Esophagus squamous epithelium (tissue), 5 donors: ENCODE measurements at places on chromosomes 1 and 21. TPM values are rescaled to one million over a fixed set of nuclear protein-coding genes. Genes with fewer than 3 reads are reported as not detected.

Gene LCE1D
- not detected for total RNA-seq

Gene CFAP107
- total RNA-seq = not detected

Gene B3GALNT2
- 29.9 TPM for total RNA-seq

Gene TCP10L
- total RNA-seq = 0.19 TPM

Gene ANKRD34A
- total RNA-seq = 0.67 TPM

Gene CNST
- total RNA-seq = 9.4 TPM

Gene FMOD
- total RNA-seq = 12.3 TPM

Gene VASH2
- total RNA-seq = 1.3 TPM

Gene TMEM82
- total RNA-seq = not detected

Gene RGS13
- 0.06 TPM for total RNA-seq

Gene GJA8
- not detected for total RNA-seq

Gene TMEM240
- total RNA-seq = 2.7 TPM

Gene RAB7B
- 19.3 TPM for total RNA-seq

- no peak for DNase-seq
Observed at GRCh38 chr1:75426688-75427087, 184.2 kb downstream of the SLC44A5 start.

GRCh38 chr1:217614200-217614712 lies 16.6 kb downstream of the GPATCH2 start:
- no peak for DNase-seq

GRCh38 chr1:53508991-53509666 lies 49.9 kb downstream of the DMRTB1 start:
- no peak for DNase-seq

- DNase-seq = peak; percentile 30
Observed at GRCh38 chr1:207848234-207848633, 62.7 kb downstream of the CD34 start.

DNA sequence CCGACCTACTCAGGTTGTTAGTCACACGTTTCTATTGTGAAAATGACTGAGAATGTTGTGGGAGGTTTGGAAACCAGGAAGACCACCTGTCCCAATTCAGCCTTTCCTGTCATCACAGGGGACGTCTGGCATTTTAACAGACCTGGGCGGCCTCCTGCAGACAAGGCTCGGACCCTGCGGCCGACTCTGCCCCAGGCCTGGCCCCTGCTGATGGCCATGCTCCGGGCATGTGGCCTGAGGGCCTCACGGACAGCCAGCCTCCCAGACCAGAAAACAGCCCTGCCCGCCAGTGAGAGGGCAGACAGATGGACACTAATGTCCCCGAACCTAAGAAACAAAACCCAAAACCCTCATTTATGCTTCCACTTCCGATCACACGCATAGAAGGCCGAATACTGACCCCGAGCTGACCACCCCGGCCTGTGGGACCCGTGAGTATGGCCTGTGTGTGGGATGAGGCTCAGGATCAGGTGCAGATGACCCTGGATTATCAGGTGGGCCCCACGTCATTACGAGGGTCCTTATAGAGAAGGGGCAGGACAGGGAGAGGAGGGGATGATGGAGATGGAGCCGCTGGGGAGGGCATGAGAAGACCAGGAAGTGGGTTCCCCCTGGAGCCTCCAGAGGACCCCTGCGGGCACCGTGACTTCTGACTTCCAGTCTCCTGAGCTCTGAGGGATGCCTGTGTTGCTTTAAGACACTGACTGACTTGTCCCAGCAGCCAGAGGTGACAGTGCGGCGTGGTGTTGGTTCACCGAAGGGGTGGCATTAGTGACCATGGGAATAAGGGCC lies 9.6 kb downstream of the COL18A1 start:
- DNase-seq = no peak

DNA sequence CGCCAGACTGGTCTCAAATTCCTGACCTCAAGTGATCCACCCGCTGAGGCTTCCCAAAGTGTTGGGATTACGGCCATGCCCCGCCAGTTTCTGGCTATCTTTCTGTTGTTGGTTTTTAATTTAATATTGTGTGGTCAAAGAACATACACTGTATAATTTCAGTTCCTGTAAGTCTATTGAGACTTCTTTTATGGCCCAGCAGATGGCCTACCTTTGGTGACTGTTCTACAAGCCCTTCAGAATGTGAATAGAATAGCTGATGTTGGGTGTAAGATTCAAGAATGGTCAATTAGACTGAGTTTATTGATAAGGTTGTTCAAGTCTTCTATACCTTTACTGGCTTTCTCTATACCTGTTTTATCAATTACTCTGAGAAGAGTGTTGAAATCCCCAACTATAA lies 10.7 kb downstream of the HES2 start:
- no peak for DNase-seq

DNA sequence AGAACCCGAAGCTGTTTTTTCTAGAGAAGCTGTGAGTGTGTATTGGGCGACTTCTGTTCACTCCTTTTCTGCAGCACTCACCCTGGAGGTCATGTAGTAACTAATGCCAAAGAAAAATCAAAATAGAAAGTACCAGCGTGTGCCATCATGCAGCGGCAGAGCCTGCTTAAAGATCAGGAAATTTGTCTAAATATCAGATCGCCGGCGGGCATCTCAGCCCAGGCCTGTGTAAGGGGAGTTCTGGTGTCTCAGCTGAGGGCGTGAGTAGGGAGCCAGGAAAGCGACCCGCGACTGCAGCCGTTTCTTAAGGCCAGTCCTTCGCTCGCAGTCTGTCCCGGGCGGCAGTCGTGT lies 768 bp downstream of the EDARADD start:
- DNase-seq = no peak

- DNase-seq = no peak
Observed at GRCh38 chr1:240946926-240947325, 335.0 kb upstream of the GREM2 start.

DNA sequence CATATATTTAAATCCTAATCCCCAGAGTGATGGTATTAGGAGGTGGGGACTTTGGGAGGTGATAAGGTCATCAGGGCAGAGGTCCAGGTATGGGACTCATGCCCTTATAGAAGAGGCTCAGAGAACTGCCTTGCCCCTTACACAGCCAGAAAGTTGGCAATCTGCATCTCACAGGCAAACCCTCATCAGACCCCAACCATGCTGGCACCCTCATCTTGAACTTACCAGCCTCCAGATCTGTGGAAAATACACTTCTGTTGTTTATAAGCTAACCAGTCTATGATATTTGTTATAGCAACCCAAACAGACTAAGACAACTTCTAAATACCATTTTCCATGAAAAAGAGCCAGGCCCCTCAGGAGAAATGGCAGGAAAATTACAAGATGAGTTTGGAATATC lies 69.3 kb upstream of the PRDX6 start:
- DNase-seq = no peak

DNA sequence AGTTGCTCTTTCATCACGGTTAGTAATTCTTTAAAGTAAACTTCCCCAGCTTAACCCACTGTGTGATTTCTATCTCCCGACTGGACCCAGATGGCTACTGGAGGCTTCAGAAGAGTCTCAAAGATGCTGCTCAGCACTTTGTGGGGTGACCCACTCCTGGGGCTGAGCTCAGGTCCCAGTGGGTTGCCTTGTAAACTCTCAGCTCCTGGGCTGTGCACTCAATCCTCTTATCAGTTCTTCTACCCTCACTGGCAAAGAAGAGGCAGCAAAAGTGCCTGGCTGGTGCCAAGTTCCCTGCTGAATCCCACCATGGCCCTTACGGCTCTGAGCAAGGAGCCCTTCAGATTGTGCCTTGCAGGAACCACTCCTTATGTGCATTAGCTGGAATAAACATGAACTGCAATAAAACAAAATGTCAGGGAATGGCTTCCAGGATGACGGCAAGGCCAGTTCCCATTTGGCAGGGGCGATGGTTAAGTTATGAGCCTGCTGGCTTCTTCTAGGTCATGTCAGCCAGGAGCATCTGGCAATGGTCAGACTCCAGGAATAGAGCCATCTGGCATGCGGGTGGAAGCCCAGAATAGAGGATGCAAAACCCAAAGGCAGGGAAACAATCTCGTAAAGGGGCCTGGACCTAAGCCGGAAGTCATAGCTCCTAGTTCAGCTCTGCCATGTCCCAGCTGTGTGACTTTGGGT lies 6.8 kb downstream of the MYOC start:
- no peak for DNase-seq

DNA sequence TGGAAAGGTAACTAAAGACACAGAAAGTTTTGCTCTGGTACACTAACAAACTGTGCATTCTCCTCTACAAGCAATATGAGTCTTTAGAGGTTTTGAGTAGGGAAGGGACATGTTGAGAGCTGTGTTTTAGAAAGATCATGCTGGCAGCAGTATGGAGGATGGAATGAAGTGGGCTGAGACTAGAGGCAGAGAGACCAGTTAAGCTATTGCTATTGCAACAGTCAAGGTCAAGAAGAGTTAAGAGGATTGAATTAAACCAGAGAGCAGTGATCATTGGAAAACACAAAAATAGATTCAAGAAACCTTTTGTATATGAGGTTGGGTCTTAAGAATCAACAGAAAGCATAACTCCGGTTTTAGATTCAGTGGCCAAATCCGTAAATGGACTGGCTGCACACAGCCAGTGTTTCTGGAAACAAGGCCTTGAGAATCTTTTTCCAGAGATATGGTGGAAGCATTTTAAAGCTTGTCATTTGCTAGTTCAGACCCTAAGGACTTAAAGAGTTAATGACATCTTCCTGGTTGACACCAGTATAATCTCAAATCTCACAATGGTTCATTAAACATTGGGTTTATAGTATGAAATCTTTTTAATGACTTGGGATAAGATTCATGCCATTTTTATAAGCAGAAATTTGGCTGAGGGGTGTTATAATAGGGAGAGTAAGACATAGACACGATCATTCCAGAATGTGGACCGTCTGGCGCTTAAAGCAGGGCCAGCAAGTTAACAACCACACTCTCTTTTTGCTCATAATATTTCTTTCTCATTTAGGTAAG lies 177.9 kb downstream of the NR5A2 start:
- no peak for DNase-seq

GRCh38 chr1:3066250-3066711 lies 2.7 kb upstream of the PRDM16 start:
- no peak for DNase-seq

- no peak for DNase-seq
Observed at GRCh38 chr1:97006044-97006661, 284.6 kb downstream of the PTBP2 start.

DNA sequence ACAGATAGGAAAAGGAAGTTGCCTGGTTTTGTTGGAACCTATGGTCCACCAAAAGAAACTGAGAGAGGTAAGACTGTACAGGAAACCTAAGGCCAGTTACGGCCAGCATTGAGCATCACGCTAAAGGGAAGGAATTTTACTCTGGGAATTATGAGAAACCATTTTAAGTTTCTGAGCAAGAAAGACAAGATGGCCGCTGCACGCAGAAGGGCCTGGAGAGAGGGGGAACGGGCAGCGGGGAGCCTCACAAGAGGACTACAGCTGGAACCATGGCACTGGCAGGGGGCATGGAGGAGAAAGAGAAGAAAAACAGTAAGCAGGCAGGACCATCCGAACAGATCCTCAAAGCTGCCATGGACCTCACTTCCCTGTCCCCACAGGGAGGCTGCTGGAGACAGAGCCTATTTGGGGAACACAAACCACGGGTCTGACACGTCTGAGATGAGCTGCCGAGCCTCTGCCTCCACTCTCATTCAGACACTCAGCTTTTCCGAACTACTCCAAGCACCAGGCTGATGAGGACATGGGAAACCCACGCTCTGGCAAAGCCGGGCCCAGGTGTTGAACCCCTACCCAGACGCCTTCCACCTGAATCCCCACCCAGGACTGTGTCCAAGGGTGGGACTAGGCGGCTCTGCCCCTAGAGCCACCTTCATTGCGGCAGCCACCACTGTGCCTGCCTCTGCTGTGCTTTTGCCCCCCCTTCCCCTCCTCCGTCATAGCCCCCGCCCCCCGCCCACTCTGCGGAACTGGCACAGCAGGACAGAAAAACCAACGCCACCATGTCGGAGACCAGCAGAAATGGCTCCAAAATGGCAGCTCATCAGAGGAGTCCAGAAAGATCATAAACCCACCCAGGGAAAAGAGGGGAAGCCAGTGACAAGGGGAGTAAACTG lies 69.0 kb downstream of the CD46 start:
- no peak for DNase-seq

DNA sequence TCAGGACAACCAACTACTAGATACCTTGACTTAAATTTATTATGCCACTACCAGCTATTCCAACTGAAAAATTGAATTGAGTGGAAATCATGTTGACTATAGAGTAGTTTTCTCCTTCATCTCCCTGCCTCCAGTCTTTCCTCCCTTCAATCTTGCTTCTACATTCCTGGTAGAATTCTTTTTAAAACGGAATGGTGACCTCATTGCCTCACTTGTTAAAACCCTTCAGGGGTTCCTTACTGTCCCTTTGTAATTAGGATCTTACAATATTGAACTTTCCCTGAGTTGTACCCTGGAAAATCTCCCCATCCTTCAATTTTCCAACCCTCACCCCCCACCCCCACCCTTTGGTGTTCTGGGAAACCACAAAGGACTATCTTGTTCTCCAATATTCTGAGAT lies 82.8 kb upstream of the ZNF326 start:
- no peak for DNase-seq

- no peak for DNase-seq
Observed at GRCh38 chr1:118927427-118928187, 60.5 kb downstream of the TBX15 start.

DNA sequence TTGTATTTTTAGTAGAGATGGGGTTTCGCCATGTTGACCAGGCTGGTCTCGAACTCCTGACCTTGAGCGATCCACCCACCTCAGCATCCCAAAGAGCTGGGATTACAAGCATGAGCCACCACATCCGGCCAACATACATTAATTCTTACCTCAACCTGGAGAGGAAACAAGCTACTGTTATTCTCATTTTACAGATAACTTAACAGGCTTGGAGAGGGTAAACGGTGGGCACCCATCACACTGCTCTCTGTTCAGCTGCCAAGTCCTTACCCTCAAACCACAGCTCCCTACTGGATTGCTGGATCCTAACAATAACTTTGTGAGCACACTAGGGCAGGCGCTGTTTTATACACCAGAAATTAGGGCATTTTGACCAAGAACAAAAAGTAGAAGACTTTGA lies 93.6 kb upstream of the BARHL2 start:
- no peak for DNase-seq

GRCh38 chr21:37463083-37463801 lies 96.7 kb downstream of the DYRK1A start:
- DNase-seq = no peak

DNA sequence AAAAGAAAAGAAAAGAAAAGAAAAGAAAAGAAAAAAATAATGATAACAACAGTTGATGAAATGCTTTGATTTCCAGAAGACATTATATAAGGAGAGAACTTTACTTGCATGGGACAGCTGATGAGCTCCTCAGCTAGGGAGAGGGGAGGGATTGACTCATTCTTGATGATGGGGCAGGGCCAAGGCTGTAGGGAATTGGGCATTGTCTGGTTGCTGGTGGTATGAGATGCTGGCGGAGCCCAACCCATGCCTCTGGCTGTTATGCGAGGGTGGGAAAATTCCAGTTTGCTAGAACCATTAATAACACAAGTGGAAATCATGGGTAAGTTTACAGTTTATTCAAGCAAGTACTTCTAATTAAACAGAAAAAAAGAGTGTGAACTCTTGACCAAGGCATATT lies 36.0 kb upstream of the KIF26B start:
- DNase-seq = no peak

GRCh38 chr1:53262000-53262399 lies 23.7 kb upstream of the MAGOH start:
- no peak for DNase-seq

GRCh38 chr21:46144464-46145070 lies 10.8 kb downstream of the FTCD start:
- DNase-seq = no peak

GRCh38 chr1:88060112-88060673 lies 623.9 kb upstream of the PKN2 start:
- DNase-seq = no peak

GRCh38 chr1:32954168-32954567 lies 10.4 kb downstream of the RNF19B start:
- DNase-seq = no peak
